ENCODE measurements at places on chromosomes 13 and 19.

DNA sequence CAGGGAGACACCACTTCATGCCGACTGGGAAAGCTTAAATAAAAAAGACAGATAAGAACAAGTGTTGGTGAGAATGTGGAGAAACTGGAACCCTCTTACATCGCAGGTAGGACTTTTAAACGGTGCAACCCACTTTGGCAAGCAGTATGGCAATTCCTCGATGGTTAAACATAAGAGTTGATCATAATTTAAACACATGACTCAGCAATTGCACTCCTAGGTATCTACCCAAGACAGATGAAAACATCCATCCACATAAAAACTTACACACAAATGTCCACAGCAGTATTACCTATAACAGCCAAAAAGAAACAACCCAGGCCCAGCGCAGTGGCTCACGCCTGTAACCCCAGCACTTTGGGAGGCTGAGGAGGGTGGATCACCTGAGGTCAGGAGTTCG, 21.9 kb downstream of the FLT1 start:
- no peak for DNase-seq

GRCh38 chr13:69683921-69684686, 423.5 kb upstream of the ATXN8OS start:
- DNase-seq: no peak

DNA sequence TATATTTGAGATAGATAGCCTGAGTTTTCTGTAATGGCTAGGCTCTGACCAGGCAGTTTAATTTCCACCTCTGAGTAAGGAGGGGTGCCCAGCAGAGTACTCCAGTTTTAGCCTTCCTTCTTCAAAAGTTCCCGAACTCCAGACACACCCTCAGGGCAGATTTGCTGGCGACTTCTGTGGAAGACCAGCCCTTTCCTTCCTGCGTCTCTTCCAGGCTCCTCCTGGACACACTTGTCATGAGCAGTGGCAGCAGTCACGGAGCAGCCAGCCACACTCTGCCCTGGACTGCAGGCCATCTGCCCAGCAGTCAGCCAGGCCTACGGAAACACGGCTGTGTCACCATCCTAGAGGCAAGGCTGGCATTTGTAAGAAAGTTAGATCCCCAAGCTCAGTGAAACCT, 6.6 kb upstream of the FLT1 start:
- DNase-seq: no peak

GRCh38 chr13:30824651-30825050, 81.4 kb upstream of the MEDAG start:
- no peak for DNase-seq
